ENCODE measurements at places on chromosomes 7 and 10.

- no peak for DNase-seq
These were observed 9.4 kb downstream of the WBP1L start for GRCh38 chr10:102752934-102753664.

- DNase-seq, result no peak
These were observed 63.1 kb upstream of the PDCD4 start for GRCh38 chr10:110808615-110809014.

GRCh38 chr7:1910081-1910685, 240.1 kb downstream of the ELFN1 start:
- no peak for DNase-seq

DNA sequence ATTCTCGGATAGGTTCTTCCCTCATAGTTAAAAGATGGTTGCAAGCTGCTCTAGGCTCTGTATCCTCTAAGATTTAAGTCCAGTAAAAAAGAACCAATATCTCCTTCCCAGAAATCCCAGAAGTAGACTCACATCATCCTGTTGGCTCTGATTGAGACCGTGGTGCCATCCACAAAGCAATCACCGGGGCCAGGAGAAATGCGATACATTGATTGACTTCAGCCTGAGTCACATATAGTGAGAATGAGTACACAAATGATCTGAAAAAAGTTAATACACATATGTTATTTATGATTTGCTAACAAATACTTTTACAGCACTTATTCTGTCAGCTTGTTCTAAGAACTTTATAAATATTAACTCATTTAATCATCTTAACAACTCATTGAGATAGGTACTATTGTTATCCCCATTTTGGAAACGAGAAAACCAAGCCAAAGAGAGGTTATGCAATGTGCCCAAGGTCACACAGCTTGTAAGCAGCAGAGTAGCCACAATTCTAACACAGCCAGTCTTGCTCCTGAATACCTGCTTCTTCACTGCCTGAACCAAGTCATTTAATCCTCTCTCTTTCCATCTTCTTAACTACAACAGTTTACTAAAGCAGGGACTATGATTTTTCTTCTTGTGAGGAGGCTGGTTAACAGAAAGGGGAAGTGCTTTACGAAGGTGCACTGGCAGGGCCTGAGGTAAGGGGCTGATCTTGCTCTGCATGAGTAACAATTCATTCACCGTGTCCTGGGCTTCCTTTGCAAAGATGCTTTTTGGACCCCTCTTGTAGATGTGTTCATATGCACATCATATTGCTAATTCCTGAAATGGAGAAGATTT, 177.0 kb downstream of the REEP3 start:
- DNase-seq, result no peak

DNA sequence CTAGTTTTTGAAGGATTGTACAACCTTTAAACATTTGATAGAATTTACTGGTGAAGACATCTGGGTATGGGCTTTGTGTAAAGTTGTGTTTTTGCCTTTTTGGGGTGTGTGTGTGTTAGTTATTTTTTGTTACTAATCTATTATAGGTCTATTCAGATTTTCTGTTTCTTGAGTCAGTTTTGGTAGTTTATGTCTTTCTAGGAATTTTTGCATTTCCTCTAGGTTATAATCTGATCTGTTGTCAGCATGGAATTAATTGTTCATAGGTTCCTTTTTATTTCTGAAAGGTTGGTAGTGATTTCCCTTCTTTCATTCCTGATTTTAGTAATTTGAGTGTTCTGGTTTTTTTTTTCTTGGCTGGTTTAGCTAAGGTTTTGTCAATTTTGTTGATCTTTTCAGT, 17.7 kb downstream of the SEPTIN7 start:
- DNase-seq, result no peak

Measured in ascending aorta (tissue), 2 donors.